ENCODE measurements at places on chromosomes 4 and X. TPM values are rescaled to one million over a fixed set of nuclear protein-coding genes. Genes with fewer than 3 reads are reported as not detected.

The VGLL1 gene
- total RNA-seq: 1.3 TPM

The STARD8 gene
- 1.0 TPM for total RNA-seq

The MAGEE1 gene
- 3.9 TPM for total RNA-seq

DNA sequence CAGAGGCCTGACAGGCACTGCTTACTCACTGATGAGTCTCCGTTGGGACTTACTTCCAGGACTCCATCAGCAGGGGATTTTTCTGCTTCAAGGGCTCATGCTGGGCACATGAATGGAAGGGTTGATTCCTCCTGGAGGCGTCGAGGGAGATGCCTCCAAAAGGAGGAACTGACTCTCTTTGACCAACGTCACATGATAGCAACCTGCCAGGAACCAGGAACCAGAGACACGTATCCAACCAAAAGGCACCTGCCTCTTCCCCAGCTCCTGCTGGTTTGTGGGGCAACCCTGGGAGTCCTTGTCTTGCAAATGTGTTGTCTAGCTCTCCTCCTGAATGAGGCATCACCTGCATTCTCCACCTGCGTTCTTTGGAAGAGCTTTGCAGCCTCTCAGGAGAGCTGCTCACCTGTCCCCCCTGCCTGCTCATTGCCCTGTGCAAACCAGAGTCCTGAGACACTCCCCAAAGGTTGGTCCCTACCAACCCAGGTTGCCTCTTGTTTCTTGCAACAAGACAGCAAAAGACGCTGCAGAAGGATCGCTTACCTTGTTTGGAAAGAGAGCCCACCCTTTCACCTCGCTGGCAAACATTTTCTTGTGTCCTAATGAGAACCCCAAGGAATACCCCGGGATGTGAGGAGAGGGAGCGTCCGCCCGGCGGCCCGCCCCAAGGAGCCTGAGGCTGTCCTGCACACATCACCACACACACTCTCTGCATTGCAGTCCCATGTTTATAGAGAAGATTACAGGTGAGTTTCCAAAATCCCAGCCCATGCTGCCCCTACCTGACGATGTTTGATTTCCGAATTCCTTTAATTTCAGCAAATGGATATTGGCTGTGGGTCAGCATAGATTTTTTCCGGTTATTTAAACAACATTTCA is 30.5 kb upstream of the SHOX start:
- no peaks in the 10 kb centered on the region for H3K36me3 ChIP-seq

- no peaks in the 10 kb centered on the region for H3K36me3 ChIP-seq
- peaks cover 11% of the 10 kb centered on the region for H3K27me3 ChIP-seq
- no peaks in the 10 kb centered on the region for H3K4me1 ChIP-seq
- no peak overlapping the region for H3K27ac ChIP-seq
- peak; percentile 11 for DNase-seq
Observed at GRCh38 chrX:120311727-120312063, 434 bp upstream of the TMEM255A start.

DNA sequence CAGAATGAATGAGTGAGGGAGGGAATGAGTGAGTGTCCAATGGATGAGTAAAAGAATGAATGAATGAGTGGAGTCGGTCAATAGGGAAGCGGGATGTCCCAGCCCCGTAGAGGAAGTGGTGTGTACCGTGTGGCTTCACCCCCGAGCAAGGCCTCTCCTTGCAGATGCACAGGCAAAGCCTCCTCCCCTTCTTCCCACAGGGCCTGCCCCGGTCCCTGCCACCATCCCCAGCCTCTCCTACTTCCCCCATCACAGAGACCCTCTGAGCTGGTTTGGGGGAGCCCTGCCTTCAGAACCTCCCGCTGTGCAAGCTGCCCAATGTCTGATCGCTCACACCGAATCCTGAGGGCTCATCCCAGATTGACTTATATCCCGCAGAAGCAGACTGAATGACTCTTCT is 13.6 kb downstream of the HTRA3 start:
- peaks cover 13% of the 10 kb centered on the region for H3K4me1 ChIP-seq
- no peaks in the 10 kb centered on the region for H3K36me3 ChIP-seq
- no peak overlapping the region for H3K4me3 ChIP-seq
- H3K27ac ChIP-seq: no peak overlapping the region

DNA sequence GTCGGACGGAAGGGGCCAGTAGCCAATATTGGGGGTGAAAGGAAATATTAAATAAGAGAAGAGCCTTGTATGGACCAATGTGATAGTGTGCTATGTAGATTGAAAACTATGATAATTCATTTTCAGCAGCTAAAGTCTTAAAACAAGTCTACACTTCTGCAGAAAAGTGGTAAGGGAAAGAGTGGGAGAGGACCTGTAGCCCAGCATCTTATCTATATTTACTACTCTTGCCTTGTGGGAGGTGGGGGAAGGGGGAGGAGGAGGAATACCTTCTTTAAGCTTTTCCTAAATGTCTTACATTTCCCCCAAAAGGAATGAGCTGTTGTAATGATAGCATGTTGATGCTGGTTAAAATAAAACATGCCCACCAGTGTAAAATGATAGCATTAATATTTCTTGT is 220.0 kb upstream of the SPRY1 start:
- no peak overlapping the region for H3K4me3 ChIP-seq
- H3K4me1 ChIP-seq: no peaks in the 10 kb centered on the region
- no peak overlapping the region for H3K27ac ChIP-seq
- no peaks in the 10 kb centered on the region for H3K36me3 ChIP-seq

DNA sequence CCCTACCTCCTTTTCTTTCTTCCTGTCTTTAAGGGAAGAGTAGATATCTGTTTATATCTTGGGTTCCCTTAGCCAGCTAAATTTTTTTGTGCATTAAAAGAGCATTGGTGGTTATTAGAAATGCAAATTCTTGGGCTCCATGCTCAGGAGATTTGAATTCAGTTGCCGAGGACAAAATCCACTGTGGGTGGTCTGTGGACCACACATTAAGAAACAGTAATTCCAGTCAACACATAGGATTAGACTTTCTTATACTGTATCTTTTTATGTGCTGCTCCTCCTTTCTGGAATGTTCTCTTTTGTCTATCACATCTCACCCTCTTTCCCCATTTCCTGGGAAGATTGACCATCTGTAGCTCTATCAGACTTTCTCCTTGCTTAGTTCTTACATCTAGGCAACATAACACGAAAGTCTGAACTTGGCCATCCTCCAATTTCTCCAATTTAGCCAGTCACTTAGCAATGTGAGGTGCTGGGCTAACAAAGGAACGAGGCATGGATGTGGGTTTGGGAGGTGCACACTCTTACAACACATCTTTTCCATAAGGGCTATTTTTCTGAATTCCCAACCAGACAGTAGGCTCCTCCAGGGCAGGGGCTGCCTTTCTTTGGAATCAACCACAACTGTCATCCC is 5.3 kb upstream of the PDLIM3 start:
- no peak for DNase-seq
- no peaks in the 10 kb centered on the region for H3K36me3 ChIP-seq
- no peak overlapping the region for H3K27ac ChIP-seq
- H3K4me1 ChIP-seq: no peaks in the 10 kb centered on the region

DNA sequence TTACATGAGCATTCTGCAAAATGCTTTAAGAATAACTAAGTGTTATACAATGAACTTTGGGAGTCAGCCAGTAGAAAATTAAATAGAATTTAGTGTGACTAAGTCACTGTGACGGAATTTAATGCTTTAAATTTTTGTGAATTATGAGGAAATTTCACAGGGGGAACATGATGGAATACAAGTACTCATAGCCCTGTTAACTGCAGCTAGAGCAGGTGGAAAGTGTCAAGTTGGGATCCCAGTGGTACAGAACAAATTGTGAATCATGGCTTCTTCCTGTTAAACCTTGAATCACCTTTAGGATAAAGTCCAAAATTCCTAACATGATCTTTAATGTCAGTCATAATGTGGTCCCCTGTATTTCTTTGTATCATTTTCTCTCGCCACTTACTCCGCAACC is 212.2 kb upstream of the CENPE start:
- H3K27ac ChIP-seq: no peak overlapping the region
- no peaks in the 10 kb centered on the region for H3K36me3 ChIP-seq
- H3K4me1 ChIP-seq: no peaks in the 10 kb centered on the region
- DNase-seq: no peak

GRCh38 chr4:52987392-52988056 is 125.4 kb downstream of the RASL11B start:
- H3K36me3 ChIP-seq: no peaks in the 10 kb centered on the region
- H3K27me3 ChIP-seq: no peaks in the 10 kb centered on the region
- peak; percentile 20 for DNase-seq
- no peak overlapping the region for H3K27ac ChIP-seq
- no peak overlapping the region for H3K4me3 ChIP-seq

DNA sequence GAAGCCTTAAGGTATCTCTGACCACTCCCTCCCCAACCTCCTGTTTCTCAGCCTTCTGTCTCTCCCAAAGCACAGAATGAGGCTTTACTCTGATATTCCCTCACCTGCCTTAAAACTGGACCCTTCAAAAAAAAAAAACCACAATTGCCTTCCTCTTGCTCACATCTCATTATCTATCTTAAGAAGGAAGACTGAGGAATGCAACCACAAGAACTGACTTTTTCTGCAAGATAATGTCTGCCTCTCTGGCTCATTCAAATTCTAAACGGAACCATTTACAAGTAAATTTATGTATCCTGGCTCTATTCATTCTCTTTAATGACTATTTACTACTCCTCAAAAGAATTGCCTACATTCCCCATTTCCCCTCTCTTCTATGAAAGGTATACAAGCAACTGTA is 545.5 kb upstream of the HTR2C start:
- no peak overlapping the region for H3K27ac ChIP-seq
- no peak for DNase-seq
- no peaks in the 10 kb centered on the region for H3K4me1 ChIP-seq
- H3K4me3 ChIP-seq: no peak overlapping the region
- H3K36me3 ChIP-seq: no peaks in the 10 kb centered on the region
- H3K27me3 ChIP-seq: no peaks in the 10 kb centered on the region

DNA sequence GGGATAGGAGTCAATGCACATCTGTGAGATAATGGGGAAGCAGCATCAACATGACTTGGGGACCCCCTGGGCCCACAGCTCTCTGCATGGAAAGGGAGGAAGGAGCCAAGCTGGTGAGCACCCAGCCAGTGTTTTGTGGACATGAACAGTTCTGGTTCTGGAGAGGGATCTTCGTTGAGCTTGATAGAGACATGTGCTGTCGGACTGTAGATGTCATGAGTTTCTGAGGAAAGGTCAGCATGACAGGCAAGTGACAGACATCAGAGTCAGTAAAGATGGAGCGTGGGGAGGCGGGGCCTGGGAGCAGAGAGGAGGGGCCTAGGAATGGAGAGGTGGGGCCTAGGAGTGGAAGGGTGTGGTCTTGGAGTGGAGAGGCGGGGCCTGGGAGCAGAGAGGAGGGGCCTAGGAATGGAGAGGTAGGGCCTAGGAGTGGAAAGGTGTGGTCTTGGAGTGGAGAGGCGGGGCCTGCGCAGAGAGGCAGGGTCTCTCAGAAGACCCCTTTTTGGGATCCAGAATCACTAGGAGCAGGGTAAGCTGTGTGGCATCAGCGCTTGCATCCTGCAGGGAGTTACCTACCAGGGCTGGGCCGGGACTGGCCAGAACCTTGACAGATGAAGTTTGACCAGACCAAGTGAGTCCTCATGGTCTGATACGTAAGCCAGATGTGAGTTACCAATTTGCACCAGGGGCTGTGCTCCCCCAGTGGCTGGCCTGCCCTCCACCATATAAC is 33.7 kb downstream of the PIGG start:
- peaks cover 3% of the 10 kb centered on the region for H3K36me3 ChIP-seq
- no peaks in the 10 kb centered on the region for H3K27me3 ChIP-seq
- DNase-seq: no peak
- H3K4me1 ChIP-seq: no peaks in the 10 kb centered on the region
- H3K4me3 ChIP-seq: no peak overlapping the region
- no peak overlapping the region for H3K27ac ChIP-seq
